ENCODE measurements at places on chromosomes 7 and 10.

DNA sequence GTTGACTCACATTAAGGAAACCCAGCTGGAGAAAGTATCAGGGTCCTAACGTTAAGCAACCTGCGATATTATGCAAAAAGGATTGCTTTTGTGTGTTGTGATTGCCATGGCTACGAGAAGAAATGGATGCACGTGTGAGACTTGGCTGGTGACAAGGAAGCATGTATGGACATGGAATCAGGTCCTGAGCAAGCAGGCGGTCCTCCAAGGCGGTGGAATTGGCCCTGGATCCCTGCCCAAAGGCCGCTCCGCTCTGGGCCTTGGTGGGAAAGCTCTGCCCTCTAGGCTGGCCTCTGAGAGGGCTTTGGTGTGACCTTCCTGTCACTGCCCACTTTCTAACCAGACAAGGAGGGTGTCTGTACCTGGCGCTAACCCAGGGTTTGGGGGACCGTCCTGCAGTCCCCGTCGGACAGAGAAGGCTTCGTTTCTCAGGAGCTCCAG, 192.1 kb downstream of the EBF3 start:
- DNase-seq = no peak

- DNase-seq = no peak
These were observed 601.4 kb downstream of the DNAJB6 start for GRCh38 chr7:157938211-157938610.

DNA sequence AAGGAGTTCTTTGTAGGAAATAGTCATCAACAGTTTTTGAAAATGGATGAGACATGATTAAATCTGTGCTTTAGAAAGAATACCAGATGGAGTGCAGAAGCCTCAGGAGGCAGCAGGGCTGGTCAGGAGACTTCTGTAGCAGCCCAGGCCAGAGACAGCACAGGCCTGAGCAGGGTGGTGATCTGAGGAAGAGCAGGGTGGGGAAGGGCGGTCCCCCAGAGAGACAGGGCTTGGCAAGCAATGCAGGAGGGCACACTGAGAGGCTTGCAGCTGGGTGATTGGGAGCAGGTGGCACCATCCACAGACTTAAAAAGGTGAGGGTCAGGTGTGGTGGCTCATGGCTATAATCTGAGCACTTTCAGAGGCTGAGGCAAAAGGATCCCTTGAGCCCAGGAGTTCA, 4.3 kb upstream of the SMKR1 start:
- DNase-seq = no peak

GRCh38 chr7:128878226-128879105, 15.8 kb downstream of the ATP6V1F start:
- no peak for DNase-seq

DNA sequence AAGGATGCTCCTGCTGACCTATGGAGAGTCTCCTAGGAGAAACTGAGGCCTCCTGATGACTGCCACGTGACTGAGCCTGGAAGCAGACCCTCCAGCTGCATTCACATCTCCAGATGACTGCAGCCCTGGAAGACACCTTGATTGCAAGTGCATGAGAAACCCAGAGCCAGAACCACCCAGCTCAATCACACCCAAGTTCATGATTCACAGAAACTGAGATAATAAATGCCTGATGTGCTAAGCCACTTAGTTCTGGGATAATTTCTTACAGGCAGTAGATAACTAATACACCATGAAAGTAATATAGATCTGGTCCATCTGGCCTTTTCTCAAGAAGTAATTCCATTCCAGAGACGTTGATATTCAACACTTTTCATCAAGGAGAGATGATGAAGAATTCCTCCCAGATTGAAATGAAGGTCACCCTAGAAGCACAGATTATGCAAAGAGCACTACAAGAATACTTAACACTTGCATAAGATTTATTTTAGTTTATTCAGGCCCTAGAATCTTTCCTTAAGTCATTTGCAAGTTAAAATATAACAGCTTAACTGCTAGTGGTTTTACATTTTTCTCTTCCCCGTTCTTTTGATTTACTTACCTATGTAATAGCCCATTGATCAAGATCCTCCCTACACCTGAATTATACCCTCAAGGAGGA, 208.2 kb upstream of the INHBA start:
- no peak for DNase-seq

GRCh38 chr7:159042581-159043101, 102.0 kb downstream of the VIPR2 start:
- no peak for DNase-seq

DNA sequence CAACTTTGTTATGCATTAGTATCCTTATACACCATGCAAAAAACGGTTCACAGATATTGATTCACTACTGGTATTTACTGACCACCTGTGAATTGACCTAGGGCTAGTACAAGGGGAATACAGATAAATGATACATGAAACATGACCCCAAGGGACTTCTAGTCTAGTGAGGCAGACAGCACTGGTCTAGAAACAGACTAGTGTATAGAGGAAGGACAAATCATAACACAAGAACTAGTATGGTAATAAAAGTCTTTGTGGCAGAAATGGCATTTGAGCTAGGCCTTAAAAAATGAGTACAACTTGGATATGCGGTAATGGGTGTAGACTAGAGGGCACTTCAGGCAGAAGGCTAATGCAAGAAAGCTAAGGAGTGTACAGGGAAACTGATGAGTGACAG, 86.6 kb downstream of the SLC25A13 start:
- DNase-seq = no peak

GRCh38 chr10:88080213-88080612, 216.8 kb downstream of the PTEN start:
- no peak for DNase-seq

DNA sequence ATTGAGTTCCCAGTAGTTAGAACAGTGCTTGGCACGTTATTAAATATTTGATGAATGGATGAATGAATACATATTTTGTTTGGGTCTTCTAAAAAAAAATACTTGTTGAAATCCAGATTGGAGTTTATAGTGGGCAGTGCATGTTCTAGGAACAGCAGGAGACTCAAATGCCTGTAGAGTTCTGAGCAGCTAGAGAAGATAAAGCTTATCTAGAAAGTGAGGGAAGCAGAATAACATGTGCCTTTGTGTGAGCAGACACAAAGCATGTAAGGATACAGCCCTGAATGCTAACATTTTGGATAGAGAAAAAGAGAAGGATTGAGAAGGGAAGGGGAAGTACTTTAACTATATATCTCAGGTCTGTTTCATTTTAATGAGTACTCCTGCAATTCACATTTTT, 71.9 kb downstream of the SRI start:
- DNase-seq = no peak

DNA sequence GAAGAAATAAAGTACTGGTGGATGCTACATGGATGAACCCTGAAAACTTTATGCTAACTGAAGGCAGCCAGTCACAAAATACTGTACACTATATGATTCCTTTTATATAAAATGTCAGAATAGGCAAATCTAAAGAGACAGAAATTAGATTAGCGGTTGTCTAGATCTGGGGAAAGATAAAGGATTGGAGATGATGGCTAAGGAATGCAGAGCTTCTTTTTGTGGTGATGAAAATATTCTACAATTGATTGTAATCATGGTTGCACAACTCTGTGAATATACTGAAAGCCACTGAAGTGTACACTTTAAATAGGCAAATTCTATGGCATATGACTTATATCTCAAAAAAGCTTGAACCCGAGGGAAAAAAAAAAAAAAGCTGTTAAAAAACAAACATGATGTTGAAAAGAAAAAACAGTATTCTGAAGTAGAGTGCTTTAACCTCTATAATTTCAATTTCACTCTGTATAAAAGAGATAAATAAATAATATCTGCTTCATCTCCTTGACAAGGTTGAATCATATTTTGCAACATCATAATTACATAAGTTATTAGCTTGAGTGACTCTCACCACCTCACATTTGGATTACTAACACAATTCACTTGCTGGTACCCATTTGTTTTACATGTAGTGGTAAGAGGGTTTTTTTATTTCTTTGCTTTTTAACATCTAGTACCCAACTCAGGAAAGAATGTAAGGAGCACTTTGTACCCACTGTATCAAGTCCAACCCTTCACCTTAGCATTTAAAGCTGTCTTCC, 2.8 kb upstream of the GNAI1 start:
- DNase-seq = no peak

DNA sequence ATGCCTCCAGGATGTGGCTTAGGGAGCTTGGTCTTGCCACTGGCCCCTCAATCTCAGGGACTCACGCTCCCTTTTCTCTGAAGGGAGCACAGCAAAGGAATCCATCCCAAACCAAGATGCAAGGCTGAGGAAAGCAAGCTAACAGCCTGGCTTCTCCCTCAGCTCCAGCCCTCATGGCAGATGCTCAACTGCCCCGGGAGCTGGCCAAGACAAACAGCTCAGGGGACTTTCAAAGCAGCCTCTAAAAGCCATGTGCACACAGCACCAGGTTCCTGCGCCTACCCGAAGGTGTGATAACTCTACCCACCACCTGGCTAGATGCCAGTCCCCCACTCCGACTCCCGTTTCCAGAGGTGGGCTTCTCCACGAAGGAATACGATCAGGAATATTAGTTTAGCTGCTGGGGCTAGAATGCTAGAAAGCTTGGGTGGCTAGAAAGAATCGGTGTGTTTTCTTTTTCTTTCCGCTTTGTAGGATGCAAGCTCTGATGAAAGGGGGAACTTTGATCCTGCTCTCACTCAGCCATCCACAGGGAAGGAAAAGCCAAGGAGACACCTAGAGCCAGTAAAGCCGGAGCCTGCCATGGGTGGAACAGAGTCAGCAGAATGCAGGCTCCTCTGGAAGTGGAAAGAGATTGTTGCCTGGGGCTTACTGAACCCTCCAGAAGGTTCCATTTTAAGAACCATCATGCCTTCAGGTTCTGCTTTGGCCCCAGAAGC, 89.0 kb upstream of the FGFR2 start:
- no peak for DNase-seq

DNA sequence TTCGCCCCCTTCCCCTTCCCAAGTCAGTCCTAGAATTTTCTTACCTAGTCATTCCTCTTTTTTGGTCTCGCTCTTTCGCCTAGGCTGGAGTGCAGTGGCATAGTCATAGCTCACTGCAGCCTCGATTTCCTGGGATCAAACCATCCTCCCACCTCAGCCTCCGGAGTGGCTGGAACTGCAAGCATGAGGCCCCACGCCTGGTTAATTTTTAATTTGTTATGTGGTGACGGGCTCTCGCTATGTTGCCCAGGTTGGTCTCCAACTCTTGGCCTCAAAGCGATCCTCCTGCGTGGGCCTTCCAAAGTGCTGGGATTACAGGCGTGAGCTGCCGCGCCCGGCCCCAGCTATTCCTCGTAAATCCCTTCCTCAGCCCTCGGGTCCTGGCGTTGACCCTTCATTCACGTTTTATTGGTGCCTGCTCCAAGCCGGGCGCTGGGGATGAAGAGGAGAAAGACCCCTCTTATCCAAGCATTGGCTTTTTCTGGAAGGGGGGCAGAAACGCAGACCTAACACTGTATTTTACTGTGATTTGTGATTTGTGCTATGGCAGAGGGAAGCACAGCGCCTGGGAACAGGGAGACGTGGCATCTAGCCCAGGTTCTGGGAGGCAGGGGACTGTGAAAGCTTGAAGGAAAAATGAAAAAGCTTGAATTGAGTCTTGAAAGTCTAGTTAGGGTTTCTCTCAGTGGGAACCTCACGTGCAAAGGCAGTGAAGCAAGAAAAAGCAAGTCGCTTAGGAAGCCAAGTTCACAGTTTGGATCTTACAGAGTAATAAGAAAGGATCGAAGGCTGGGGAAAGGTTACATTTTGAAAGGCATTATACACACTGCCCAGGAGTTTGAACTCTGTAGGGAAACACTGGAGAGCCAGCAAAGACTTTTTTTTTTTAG, 516 bp downstream of the ZNHIT1 start:
- no peak for DNase-seq

GRCh38 chr7:101315336-101315735, 6.3 kb downstream of the IFT22 start:
- DNase-seq = no peak

- DNase-seq = no peak
These were observed 49.6 kb downstream of the EXOC6 start for GRCh38 chr10:92897916-92898315.

DNA sequence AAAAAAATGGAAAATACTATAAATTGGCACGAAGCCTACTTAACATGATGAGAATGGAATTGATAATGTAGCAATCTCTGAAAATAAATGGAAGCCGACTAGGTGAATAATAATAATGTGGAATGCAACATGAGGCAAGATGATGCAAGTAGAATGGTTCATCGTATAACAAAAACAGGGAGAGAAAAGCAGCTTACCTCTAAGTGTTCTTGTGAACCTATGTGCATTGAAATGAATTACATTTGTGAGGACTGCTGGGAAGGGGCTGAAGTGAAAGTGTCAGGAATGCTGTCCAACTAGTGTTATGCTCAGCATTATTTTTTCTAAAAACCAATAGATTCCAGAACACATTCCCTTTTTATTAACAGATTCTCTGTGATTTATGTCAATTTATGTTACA, 440.6 kb upstream of the LRRN3 start:
- DNase-seq = no peak

- no peak for DNase-seq
These were observed 11.1 kb downstream of the FAM53B start for GRCh38 chr10:124732931-124733570.

DNA sequence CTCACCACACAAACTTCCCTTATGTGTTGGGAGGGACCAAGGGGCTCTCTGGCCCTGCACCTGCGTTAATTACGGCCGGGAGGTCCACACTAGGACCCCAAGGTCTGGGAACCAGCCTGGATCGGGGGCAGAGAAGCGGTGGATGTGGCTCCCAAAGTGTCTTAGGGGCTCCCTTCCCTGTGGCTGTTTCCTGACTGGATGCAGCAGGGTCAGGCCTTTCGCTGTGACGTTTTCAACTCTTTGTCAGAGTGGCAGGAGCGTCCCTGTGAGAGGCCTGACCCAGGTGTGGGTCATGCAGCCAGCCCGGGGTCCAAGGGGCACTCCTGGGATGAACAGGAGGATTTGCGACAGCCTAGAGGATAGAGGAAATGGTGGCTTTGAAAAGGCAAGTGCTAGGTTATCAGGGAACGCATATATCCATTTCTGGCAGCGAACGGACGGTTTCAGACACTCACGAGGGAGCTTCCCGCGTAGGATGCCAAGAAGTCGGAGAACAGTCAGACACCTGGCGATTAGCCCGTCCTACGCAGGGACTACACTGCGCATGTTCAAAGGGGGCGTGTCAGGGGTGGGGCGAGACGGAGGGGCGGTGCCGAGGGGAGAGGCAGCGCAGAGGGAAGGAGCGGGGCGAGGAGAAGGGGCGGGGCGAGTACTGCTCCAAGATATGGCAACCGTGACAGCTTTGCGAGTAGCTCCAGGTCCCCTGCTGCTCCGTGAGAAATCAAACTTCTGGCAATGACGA, 46.2 kb upstream of the ZNF716 start:
- DNase-seq = no peak

DNA sequence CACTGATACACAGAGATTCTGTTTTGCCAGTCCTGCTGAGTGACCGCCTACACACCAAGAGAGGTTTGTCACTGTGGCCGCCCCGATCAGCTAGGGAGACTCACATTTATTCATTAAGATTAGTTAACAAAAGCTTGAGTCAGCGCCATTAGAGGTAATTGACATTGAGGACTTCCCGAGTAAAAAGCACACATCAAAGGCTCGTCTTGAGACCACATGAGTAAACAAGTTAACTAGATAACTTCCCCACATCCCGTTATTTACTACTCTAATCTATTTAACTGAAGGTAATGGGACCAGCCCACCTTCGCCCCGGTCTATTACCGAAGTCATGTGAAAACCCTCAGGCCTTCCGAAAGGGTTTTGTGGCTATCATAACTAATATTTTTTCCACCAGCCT, 23.0 kb downstream of the SRRM3 start:
- no peak for DNase-seq

- DNase-seq = no peak
These were observed 182.3 kb downstream of the PPP1R9A start for GRCh38 chr7:95089414-95090315.

GRCh38 chr7:108307194-108307593, 149.0 kb downstream of the NRCAM start:
- DNase-seq = no peak

GRCh38 chr7:39911167-39911566, 38.9 kb upstream of the CDK13 start:
- DNase-seq = no peak

Data from left renal cortex interstitium (tissue), 4 donors.